ENCODE measurements at places on chromosomes 1 and 21.
A peak's percentile ranks its signal among the peaks of the same experiment; 100 is the strongest.

DNA sequence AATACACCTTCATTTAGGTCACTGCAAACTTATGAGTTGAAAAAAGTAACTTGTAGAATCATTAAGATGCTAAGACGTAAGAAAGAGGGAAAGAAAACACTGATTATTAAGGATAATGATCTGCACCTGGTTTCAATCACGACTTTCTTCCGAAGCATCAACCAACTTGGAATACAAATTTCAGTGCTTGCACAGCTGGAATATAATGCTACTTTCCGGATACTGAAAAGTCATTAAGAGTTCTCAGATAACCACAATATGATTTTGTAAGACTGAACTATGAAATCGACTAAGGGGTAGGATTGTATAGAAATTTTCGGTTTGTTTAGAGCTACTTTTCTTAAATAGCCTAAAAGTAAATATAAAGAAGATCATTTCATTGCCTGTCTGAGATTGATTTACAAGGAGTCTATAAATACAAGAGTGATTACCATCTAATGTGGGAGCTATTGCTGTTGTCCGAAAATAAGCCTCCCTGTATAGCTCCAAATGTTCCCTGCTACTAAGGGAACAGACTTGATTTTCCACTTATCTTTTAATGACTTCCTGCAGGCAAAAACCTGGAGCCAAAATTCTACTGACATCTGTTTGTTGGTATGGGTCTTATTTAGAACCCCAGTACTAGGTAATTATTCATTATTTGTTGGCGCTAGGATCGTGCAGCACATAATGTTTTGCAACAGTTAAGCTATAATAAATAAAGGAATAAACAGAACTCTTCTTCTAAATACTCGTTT lies 673.3 kb downstream of the KCNT2 start:
- no peak for DNase-seq

GRCh38 chr1:2417083-2417832 lies 4.9 kb upstream of the PEX10 start:
- no peak for DNase-seq

DNA sequence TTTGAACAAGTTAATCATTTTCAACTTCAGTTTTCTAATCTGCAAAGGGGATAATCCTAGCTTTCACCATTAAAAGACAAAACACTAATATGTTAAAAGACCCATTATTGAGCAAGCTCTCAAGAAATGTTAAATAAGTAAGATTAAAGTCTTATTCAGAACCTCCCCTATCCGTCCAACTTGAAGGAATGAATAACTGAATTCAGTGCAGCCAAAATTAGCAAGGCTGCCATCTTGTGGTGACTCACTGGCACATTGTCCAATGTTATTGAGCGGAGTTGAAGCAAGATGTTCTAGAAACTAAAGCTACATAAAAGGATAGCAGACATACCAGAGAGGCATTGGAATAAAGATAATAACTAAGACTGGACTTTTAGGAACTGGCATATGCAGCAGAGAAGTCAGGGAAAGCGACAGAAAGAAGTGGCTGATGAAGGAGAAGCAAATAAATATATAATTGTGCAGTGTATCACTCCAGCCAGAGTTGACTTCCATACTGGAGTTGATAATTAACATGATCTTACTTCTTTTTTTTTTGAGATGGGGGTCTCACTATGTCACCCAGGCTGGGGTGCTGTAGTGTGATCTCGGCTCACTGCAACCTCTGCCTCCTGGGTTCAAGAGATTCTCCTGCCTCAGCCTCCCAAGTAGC lies 8.2 kb upstream of the CAP1 start:
- no peak for DNase-seq

DNA sequence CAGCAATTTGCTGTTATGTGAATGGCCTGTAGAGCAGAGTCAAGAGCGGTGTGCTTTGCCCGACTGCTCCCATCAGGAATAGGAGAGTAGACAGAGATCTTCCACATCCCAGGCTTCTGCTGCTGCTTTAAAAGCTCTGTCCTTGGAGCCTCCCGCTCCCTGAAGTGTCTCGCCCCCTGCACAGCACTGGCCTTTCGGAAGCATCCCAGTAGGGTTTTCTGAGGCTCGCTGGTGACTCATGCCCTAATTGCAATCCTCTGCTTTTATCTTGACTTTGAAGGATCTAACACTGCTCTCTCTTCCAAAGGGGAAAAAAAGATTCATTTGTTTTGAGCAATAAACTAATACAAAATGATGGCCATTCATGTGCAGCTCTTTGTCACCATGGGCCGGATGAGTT lies 13.3 kb upstream of the CD101 start:
- DNase-seq = no peak

- DNase-seq = no peak
Measured at GRCh38 chr1:182702826-182703524, 18.6 kb upstream of the RGS8 start.

GRCh38 chr1:53089478-53090226 lies 27.6 kb downstream of the PODN start:
- no peak for DNase-seq

- DNase-seq = no peak
Measured at GRCh38 chr1:14240265-14240664, 358.2 kb upstream of the KAZN start.

GRCh38 chr1:162235241-162235800 lies 141.3 kb downstream of the SPATA46 start:
- no peak for DNase-seq

DNA sequence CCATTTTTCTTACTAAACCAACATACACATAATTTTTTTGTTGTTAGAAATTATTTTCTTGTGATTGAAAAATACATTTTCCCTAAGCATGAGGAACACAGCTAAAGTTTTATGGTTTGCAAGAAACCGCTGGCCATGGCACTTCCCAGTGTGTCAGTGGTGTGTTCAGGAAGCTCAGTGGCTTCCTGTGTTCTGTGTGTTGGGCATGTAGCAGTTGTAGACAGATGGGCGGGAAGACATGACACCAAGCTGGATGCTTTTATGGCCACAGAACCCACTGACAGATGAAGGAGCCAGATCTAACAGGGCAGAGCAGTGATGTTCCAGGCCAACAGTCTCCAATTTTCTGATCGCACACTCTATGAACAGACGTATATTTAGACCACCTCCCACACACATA lies 119.8 kb downstream of the GALNT2 start:
- no peak for DNase-seq

DNA sequence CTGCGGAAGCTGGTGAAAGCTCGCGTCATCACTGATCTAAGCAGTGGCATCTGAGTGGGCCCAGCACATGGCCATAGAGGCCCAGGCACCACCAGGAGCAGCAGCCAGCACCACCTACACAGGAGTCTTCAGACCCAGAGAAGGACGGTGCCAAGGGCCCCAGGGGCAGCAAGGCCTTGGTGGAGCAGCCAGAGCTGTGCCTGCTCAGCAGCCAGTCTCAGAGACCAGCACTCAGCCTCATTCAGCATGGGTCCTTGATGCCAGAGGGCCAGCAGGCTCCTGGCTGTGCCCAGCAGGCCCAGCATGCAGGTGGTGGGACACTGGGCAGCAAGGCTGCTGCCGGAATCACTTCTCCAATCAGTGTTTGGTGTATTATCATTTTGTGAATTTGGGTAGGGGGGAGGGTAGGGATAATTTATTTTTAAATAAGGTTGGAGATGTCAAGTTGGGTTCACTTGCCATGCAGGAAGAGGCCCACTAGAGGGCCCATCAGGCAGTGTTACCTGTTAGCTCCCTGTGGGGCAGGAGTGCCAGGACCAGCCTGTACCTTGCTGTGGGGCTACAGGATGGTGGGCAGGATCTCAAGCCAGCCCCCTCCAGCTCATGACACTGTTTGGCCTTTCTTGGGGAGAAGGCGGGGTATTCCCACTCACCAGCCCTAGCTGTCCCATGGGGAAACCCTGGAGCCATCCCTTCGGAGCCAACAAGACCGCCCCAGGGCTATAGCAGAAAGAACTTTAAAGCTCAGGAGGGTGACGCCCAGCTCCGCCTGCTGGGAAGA lies 3.2 kb upstream of the ARTN start:
- DNase-seq = no peak

- no peak for DNase-seq
Measured at GRCh38 chr21:43703035-43703880, 15.7 kb upstream of the PDXK start.

- no peak for DNase-seq
Measured at GRCh38 chr1:66393586-66394287, 140.2 kb upstream of the SGIP1 start.

- no peak for DNase-seq
Measured at GRCh38 chr1:162688521-162688920, 56.3 kb downstream of the DDR2 start.

- DNase-seq = peak; percentile 10
Measured at GRCh38 chr21:42332557-42333317, 17.5 kb upstream of the TFF3 start.

DNA sequence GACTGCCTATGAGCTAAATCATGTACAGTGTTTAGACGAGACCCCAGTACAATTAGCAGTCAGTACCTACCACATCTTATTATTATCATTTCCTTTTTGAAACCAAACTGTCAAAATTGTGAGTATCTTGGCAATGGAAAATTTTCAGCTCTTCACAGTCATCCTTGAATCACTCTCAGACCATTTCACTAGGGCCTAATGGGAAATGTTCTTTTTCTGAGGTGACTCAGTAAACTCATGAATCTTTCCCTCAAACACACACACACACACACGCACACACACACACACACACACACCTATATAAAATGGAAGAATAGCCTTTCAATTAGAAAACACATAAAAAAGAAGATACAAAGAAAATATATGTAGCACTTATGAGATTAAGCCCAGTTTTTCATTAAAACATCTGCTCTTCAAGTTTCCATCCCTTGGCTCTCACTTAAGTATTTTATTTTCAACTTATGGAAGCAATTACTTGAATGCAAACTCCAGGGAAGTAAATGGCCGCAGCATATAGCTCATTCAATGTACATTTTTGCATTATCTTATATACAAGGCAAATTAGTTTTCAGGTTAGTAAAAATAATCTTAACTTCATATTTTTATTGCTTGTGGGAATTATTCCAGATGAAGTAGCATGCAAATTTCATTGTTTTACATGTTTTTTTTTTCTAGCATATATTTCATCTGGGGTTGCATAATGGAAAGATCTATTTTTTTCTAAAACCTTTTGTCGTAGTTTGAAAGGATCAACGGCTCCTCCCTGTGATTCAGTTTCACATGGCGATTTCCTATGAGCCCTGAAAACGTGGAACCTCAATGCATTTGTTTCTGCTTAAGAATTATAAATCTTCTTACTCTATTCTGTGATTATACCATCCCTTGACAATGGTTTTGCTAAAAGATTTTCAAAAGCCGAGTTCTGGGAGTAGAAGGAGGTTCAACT lies 46.3 kb upstream of the TMPRSS15 start:
- DNase-seq = no peak

DNA sequence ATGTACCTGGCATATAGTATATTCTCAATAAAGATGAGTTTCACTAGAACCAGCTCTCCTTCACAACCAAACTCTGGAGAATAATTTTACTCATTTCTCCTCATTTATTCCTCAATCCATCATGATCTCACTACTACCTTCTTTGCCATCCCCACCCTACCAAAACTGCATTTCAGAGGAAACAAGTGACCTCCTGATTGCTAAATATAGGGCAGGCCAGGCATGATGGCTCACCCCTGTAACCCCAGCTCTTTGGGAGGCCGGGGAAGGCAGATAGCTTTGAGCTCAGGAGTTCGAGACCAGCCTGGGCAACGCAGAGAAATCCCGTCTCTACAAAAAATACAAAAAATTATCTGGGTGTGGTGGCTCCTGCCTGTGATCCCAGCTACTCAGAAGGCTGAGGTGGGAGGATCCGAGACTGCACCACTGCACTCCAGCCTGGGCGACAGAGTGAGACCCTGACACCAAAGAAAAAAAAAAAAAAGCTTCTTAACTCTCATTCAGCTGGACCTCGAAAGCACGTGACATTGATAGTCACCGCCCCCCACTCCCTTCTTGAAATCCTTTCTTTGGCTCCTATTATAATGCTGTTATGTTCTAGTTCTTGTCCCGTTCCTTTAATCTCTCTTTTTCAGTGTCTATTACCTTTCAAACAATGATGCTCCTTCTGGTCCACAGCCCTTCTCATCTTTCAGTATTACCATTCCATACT lies 2.1 kb downstream of the TESK2 start:
- no peak for DNase-seq

DNA sequence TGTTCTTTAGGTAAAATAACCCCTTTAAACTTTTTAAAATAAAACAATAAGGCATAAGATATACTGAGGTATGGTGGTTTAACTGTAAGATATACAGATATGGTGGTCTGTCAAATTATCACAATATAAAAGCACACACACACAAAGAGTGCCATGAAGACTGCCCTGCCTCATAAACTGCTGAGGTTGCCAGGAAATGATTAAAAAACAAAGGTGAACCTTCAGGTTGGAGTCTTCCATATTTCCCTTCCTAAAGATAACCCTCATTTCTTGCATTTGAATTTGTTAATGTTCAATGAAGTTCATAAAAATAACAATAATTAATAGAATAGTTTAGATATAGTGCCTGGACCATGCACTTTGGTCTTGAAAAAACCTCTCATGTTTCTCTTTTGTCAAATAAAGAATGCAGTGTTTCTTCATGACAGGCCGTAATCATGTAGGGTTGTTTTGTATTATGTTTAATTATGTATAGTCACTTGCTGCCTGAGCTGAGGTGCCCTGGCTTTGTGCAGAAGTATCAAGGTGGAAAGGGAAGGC lies 123.6 kb upstream of the B3GALT2 start:
- no peak for DNase-seq

GRCh38 chr21:8989721-8990325 lies 1531.6 kb upstream of the TPTE start:
- DNase-seq = no peak

- no peak for DNase-seq
Measured at GRCh38 chr1:2498648-2499047, 22.6 kb downstream of the PLCH2 start.

- no peak for DNase-seq
Measured at GRCh38 chr1:25685938-25686665, 69.5 kb downstream of the MAN1C1 start.

GRCh38 chr1:150185481-150185880 lies 35.8 kb downstream of the PLEKHO1 start:
- DNase-seq = no peak

DNA sequence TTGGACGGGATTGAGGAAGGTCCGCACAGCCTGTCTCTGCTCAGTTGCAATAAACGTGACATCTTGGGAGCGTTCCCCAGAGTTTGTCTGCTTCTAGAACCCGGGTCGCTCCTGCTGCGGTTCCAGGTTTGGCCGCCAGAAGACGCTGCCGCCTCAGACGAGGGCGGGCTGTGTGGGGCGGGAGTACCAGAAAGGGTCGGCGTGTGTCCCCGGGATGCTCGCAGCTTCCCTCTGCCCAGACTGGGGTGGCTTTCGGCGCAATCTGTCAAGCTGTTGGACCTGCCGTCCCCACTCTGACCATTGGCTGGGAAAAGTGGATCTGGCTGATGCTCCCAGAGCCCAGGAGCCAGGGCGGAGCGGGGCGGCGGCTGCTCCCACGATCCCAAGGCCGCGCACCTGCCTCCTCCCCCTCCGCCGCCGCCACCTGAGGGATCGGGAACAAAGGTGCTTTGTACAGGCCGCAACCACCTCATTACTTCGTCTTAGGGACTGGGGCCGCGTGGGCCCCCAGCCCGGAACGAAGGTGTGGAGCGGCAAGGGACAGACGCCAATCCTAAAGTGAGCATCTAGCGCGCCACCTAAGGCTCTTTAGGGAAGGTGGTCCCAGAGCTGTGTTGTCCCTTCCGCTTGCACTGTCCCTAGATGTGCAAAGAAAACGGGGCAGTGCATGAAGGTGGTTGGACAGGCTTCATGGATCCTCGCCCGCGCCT lies 683 bp upstream of the EFNA4 start:
- DNase-seq = no peak
